ENCODE measurements at places on chromosomes 7 and 10.

DNA sequence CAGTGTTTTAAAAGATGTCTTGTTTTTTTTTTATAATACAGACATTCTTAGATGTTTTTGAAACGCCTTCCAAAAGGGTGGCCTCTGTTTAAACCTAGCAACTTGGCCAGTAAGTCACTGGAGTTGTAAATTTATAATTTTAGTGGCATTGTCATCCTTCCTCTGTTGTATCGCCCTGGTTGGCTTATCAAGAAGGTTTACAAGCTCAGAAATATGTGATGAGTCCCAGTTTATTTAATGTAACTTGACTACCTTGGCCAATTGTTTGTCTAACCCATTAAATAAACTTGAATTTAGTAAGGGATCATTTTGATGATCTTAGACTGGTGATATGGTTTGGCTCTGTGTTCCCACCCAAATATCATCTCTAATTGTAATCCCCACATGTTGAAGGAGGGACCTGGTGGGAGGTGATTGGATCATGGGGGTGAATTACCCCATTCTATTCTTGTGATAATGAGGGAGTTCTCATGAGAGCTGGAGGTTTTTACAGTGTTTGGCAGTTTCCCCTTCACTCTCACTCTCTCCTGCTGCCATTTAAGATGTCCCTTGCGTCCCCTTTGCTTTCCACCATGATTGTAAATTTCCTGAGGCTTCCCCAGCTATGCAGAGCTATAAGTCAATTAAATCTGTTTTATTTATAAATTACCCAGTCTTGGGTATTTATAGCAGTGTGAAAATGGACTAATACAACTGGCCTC is 13.4 kb upstream of the NT5C3A start:
- no peak for DNase-seq

DNA sequence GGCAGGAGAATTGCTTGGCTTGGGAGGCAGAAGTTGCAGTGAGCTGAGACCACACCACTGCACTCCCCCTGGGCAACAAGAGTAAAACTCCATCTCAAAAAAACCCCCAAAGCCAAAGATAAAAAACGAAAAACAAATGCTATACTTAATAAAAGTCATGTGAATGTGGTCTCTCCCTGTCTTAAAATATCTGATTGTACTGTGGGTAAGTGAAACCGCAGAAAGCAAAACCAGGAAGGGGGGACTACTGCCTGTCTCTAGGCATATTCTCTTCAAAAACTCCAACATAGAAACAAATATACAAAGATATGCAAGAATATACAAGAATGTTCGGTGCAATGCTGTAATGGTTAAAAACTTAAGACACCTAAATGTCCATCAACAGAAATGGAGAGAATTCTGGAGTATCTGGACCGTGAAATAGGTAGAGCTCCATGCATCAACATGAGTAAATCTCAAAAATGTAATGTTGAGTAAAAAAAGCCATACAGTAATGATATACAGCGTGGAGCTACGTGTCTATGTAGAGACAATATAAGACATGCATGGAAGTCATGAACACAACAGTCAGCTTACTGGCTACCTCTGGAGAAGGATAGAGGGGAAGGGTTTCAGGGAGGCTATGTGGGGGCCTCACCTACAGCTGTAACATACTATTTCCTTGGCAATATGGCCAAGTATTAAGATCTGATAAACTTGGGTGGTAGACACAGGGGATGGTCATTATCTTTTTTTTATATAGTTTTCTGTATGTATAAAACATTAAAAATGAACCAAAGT is 2.1 kb downstream of the ZNF394 start:
- no peak for DNase-seq

- DNase-seq = no peak
These were observed 145.1 kb upstream of the SP8 start for GRCh38 chr7:20931739-20932138.

GRCh38 chr10:121572859-121573537 is 25.2 kb downstream of the FGFR2 start:
- no peak for DNase-seq

- DNase-seq = no peak
These were observed 171.8 kb downstream of the SEMA3A start for GRCh38 chr7:84022684-84023308.

GRCh38 chr10:95835149-95835860 is 72.5 kb upstream of the CC2D2B start:
- no peak for DNase-seq

DNA sequence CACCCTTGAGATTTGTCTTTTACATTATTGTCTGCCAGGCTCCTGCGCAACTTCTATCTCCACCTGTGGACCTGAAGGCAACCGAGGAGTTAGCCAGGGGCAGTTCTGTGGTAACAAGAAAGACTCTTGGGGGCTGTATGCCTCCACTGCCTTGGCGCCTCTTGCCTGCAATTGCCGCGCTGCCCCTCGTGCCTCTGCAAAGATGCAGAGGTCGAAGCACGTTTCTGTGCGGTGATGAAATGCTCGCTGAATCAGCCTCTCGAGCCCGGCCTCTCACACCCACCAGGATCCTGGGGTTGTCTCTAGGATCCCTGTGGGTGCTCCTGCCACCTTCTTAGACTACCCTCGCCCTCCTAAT is 486 bp upstream of the LHFPL3 start:
- DNase-seq = no peak

- DNase-seq = no peak
These were observed 197.5 kb upstream of the PRSS58 start for GRCh38 chr7:142455392-142455791.

DNA sequence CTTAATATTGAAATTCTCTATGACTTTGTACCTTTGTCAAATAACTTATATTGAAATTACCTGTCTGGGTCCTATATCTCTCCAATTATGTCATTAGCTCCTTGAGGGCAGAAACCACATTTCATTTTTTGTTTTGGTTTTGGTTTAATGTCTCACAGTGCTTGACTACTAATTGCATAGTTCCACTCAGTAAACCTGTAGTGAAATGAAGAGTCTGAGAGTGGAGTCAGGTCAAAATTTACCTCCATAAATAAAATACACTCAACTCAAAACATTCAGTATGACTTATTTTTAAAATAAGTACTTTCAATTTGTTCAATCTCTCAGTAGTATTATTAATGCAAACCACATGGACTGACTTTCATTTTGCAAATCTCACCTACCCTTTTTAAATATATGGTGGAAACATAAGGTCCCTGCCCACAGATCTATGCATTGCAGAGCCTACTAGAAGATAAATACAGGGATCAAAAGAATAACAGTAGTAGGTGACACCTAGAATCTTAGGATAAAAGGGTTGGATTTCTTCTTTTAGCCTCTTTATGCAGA is 32.5 kb downstream of the PDE1C start:
- DNase-seq = no peak

GRCh38 chr7:54769203-54769602 is 10.2 kb upstream of the SEC61G start:
- DNase-seq = no peak

- no peak for DNase-seq
These were observed 302.6 kb upstream of the SEMA3D start for GRCh38 chr7:85489498-85489897.

DNA sequence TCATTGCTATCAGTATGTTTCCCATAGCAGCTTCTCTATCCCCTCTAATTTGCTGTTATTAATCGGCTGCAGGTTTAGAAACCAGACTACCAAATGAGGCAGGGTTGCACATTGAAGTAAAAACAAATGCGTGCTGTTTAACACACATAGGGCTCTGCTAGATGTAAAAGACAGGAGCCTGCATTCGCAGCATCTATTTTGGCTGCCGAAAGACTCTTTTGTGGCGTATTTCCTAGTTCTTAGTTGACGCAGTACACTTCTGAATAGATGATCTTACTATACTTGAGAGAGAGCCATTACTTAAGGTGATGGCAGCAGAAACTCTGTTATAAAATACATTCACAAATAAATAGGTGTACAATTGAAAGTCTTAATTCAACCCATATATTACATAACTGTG is 21.4 kb downstream of the SGCE start:
- no peak for DNase-seq

GRCh38 chr7:128122576-128123290 is 91.5 kb upstream of the LRRC4 start:
- no peak for DNase-seq

GRCh38 chr10:6718550-6718949 is 138.5 kb upstream of the PRKCQ start:
- DNase-seq = no peak

DNA sequence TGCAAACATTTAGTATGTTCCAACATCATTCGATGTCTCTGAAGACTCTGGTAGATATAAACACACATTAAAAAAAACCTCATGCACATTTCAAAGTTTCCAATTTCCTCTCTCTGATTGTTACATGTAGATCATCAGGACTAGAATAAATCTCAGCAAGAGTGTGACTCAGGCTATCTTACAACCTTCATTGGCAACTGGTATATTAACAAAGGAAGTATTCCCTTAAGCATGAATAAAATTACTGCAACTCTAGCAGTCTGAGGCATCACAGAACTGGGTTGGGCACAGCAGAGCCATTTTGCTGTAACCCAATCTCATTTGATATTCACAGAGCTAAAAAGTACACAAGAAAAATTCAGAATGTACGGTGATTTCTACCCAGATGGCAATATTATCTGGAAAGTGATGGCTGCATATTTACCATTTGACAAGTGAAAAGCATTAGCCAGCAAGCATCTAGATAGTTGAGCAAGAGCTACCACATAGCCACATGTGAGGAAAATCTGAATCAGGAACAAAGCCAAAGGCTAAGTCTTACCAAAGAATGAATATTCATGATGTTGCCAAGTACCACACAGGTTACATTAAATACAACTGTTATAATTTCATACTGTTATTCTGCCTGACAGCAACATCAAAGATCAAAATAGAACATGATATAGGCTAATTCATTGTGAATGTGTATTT is 232.2 kb downstream of the CRPPA start:
- no peak for DNase-seq
